ENCODE measurements at places on chromosomes 5 and 9.
A peak's percentile ranks its signal among the peaks of the same experiment; 100 is the strongest.

DNA sequence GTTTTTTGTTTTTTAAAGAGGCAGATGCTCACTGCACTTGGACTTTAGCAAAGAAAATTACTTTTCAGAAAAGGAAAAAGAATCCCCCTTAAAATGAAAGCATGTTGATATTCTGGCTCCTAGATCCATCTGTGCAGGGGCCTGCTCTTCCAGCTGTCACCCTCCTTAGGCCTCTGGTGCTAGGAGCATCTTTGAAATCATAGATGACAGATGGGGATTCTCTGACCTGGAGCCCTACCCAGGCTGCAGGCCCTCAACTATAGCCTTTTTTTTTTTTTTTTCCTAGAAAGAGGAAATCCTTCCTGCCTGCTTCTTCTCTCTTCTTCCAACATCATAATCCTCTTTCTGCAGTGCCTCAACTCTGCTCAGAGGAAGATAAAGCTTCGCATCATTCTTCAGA is 16.3 kb upstream of the DCP2 start:
- DNase-seq: no peak

GRCh38 chr5:73451224-73452130 is 2.9 kb upstream of the FOXD1 start:
- peak; percentile 44 for DNase-seq

- no peak for DNase-seq
These were observed 190.4 kb downstream of the EPB41L4A start for GRCh38 chr5:112228667-112229066.

GRCh38 chr5:139982975-139983240 is 60.2 kb downstream of the NRG2 start:
- no peak for DNase-seq

GRCh38 chr5:23703940-23704855 is 196.8 kb downstream of the PRDM9 start:
- DNase-seq: no peak

DNA sequence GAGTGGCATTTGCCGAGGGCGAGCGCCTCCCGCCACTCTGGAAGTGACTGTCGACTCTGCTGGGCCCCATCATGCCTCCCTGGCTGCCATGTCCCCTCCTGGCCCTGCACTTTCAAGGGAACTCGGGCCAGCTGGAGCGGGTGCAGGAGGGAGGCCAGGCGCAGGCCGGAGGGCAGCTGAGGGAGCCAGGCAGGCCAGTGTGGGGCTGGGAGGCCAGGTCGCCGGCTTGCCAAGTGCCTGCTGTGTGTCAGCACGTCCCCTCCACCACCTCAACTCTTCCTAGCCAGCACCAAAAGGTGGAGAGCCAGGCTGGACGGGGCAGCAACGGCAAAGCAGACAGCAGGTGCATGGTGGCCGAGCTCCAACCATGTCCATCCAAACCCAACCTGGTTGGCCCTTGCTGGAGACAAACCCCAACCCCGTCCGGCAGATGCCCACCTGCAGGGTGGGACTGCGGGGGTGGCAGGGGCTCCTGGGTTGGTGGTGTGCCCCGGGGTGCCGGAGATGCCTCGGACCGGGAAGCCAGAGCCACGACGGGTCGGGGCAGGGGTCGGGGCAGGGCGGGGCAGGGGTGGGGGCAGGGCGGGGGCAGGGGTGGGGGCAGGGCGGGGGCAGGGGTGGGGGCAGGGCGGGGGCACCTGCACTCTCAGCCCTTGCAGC is 36.5 kb upstream of the EGFL7 start:
- DNase-seq: no peak

DNA sequence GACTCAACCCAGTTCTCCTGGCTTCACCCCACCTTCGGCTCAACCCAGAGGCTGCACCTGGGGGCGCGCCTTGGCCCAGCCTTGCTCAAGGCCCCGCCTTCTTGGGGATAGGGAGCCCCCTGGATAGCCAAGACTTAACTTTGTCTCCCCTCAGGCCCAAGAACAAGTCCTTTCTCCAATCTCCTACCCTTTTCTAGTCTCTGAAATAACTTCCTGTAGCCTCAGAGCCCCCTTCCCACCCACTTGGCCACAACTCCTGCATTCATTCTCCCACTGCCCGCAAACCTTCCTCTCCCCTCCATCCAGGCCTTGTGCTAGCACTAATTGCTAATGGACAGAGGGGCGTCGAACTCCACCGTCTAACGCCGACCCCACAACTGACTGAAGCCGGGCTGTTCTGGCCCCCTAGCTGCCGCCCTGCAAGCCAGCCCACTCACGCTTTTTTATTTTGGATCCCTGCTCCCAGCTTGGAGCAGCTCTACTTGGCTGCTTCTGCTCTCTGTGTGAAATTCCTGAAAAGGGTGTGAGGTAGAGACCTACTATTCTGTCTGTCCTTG is 579 bp upstream of the ASTN2 start:
- no peak for DNase-seq

- no peak for DNase-seq
These were observed 97.3 kb downstream of the PRRT1B start for GRCh38 chr9:131642496-131643083.

GRCh38 chr5:96031180-96031579 is 69.5 kb upstream of the ELL2 start:
- no peak for DNase-seq

GRCh38 chr9:72156586-72156985 is 7.3 kb downstream of the GDA start:
- no peak for DNase-seq

- no peak for DNase-seq
These were observed 1955.4 kb upstream of the CDH6 start for GRCh38 chr5:29238115-29238514.
